ENCODE measurements at places on chromosomes 11 and 22.

- no peak for DNase-seq
These were observed 11.8 kb downstream of the PRDM11 start for GRCh38 chr11:45158210-45158731.

GRCh38 chr11:133823614-133824013, 21.7 kb downstream of the SPATA19 start:
- DNase-seq: no peak

DNA sequence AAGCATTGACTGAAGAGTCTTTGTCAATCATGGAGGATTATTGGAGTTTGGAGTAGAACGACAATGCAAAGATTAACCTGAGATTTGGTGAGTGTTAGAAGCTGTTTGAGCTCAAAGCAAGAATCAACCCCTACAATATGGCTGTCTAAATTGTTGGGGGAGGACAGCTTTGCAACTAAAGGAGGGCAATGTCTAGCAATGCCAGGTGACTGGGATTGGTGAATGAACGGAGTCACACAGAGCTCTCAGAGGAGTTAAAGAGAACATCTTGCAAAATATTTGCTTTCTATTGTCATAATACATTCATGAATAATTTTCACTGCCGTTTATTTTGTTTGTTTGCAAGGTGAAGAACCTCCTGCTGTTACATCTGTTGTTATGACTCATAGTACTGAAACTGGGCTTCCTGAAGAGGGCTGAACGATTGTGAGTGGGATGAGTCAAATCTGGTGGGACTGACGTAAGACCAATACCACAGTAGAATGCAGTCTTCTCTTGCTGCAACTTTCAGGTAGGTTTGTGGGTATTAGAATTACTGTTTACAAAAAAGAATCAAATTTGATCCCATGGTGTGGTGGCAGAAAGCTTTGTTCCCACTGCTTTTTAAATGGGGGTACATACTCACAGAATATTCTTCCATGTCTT, 281.9 kb downstream of the CADM1 start:
- DNase-seq: no peak

GRCh38 chr22:20809538-20810185, 35.7 kb downstream of the SERPIND1 start:
- DNase-seq: no peak

DNA sequence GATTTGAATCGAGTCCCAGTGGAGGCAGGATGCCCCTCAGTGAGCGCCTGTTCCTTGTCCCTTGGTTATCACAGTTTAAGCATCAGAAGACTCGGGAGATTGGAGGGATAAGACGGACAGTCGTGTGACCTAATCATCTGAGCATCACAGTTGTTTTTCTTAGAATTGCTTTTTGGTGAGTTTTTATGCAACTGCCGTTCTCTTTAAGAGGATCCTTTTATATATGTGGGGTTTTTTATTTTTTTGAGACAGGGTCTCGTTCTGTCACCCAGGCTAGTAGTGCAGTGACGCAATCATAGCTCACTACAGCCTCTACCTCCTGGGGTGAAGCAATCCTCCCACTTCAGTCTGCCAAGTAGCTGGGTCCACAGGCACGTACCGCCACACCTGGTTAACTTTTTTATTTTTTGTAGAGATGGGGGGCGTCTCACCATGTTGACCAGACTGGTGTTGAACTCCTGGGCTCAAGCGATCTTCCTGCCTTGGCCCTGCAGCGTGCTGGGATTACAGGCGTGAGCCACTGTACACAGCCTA, 16.5 kb downstream of the NUP50 start:
- no peak for DNase-seq

DNA sequence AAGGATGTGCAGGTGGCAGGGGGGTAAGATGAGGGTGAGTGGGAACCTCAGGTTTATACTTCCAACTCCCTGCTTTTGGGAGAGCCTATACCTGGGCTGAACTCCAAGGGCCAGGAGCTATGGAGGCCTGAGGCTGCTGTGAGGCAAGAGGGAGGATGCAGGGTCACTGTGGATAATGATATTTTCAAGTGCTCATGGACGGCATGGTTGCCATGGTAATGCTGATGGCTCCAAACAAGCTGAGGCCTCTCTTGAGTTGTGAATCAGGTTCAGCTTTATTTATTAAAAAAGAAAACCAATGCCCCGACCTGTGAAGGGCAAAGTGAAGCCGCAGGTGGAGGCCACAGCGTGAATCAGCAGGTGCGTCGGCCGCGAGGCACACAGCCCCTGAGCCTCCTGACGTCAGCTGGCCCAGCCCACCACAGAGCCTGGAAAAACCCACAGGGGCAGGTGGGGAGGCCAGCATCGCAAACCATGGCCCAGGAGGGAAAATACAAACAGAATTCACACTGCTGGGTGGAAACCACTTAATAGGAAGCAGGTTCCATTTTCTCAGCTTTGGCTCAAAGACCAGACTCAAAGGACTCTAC, 17.4 kb upstream of the CREB3L1 start:
- DNase-seq: no peak

DNA sequence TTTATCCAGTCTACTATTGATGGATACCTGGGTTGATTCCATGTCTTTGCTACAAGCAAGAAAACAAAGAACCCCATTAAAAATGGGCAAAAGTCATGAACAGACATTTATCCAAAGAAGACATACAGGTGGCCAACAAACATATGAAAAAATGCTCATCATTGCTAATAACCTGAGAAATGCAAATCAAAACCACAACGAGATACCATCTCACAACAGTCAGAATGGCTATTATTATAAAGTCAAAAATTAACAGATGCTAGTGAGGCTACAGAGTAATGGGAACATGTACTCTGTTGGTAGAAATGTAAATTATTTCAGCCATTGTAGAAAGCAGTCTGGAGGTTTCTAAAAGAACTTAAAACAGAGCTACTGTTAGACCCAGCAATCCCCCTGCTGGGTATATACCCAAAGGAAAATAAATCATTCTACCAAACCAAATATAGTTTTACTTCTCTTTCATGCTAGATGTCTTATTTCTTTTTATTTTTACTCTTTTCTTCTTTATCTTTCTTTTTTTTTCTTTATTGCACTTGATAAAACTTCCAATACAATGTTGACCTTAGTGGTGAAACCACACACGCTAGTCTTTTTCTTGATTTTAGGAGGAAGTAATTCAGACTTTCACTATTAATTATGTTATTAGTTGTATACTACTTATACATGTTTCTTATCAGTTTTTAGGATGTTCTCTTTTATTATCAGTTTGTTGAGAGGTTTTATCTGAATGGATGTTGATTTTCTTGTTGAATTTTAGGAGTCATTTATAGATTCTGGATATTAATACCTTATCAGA, 14.3 kb downstream of the TRIM22 start:
- DNase-seq: no peak

- DNase-seq: no peak
These were observed 3.1 kb downstream of the GSTP1 start for GRCh38 chr11:67586568-67587250.

DNA sequence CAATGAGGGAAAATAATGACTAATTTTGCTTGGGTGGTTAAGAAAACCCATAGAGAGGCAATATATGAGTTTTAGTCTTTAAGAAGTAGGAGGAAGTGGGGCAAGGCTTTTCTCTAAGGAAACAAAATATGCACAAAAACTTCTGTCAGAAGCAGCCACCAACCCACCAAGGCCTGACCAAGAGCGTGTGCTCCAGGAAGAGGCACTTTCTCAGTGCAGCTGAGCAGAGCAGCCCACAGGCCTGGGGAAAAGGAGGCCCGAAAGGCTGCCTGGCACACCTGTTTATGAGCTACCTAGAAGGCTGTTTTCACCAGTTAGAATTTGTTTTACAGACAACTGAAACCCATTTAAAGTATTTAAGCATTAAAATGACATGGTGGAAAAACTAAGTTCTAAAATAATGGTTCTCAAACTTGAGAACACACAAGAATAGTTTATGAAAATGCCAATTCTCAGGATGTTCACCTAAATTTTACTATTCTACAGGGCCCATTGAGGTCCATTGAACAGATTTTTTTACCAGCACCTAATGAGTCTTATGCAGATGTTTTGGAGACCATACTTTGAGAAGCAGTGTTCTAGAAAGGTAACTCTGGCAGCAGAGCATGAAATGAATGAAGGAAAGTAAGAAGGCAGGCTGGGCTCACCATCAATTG, 160.5 kb upstream of the DDI1 start:
- no peak for DNase-seq

- DNase-seq: no peak
These were observed 30.3 kb upstream of the WNT7B start for GRCh38 chr22:46007003-46007847.

- DNase-seq: no peak
These were observed 30.4 kb downstream of the CREB3L1 start for GRCh38 chr11:46307785-46308341.

DNA sequence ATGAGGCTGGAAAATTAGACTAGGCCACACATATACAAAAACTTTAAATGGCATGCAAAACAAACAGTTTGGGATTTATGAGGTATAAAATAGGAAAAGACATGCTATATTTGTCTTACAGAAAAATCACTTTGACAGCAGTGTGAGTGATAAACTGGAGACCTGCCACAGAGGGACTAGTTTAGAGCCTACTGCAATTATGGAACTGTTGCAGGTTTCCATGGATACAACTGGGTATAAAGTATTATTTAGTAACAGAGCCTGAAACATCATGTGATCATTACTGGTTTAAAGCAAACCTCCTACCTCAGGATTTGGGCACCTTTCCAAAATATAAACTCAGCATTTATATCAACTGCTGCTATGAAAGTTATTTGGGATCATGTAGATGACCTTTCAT, 1032.5 kb downstream of the DLG2 start:
- DNase-seq: no peak

GRCh38 chr22:36467946-36468345, 13.5 kb downstream of the TXN2 start:
- no peak for DNase-seq

DNA sequence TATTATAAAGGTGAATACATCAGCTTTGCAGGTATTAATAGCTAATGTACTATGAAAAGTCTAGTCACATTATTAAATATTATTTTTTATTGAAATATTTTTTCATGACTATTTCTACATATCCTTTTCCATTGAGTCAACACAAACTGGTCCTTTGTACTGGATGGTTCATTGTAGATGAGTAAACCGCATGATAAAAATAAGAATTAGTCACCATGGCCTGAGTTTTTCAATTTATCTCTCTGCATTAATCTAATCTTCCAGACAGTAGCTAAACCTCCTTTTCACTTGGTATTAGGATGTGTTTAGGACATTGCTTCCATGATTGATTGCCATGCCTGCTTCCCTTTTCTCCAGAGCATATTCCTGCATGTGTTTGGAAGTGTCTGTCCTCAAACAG, 439.4 kb upstream of the ARHGAP42 start:
- DNase-seq: no peak

DNA sequence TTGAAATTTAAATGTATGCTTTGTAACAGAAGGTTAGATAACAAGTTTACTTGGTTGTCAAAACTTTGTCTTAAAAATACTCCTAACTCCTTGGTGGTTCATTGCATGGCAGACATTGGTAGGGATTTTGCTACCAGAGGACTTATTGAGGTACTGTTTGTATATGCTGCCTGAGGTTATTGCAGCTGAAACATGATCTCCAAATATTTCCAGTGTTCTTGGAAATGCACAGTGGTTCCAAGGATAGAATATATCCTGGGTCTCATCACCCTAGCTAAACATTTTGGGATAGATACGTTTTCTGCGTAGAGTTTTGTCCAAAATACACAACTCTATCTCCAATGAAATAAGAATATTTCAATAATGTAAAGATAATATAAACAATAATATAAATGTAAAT, 109.2 kb downstream of the RAB38 start:
- no peak for DNase-seq

- no peak for DNase-seq
These were observed 74.1 kb downstream of the PRSS23 start for GRCh38 chr11:86874304-86875056.

GRCh38 chr11:28879869-28880268, 771.7 kb downstream of the METTL15 start:
- no peak for DNase-seq

GRCh38 chr11:92819830-92820229, 149.6 kb upstream of the MTNR1B start:
- DNase-seq: no peak

DNA sequence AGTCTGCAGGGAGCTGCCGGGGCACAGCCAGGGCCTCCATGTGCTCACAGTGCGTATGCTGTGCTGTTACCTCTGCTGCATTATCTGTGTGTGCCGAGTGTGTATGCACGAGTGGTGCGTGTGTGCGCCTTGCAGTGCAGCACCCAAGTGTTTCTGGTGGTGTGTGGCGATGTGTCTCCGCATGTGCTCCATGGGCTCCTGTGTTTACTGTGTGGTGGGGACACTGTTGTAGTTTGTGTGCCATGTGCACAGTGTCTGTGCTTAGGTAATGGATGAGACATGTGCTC, 31.4 kb downstream of the KCNC1 start:
- no peak for DNase-seq

- no peak for DNase-seq
These were observed 450 bp upstream of the BCL2L13 start for GRCh38 chr22:17638182-17638431.

DNA sequence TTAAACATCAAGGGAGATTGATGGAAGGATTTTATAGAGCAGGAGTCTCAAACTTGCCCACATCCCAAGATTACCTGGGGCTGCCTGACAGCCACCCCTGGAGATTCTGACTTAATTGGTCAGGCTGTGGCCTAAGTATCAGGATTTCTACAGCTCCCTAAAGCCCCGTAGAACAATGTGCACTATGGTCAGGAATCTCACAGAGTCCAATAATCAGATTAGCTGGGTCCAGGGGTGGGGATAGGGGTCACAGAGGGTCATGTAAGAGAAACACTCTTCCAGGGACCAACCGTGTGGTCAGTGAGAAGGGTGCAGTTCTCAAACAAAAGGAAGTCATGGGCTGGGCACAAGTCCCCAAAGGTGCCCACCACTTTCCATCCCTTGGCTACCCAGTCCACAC, 20.5 kb upstream of the FBLN1 start:
- no peak for DNase-seq

DNA sequence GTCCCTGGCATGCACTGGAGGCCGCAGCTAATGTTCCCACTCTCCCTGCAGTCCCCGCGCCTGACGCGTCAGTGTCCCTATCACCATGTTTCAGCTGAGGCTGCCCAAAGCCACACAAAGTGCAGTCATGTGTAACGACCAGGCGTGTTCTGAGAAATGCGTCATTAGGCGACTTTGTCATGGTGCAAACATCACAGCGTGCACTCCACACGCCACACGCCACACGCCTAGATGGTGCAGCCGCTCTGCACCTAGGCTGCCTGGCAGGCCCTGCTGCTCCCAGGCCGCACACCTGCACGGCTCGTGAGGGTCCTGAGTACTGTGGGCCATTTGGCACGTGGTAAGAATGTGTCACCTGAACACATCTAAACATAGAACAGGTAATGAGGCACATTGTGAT, 2.4 kb downstream of the CRELD2 start:
- DNase-seq: no peak

- DNase-seq: no peak
These were observed 5.6 kb downstream of the TEF start for GRCh38 chr22:41387341-41387740.

GRCh38 chr11:128735935-128736605, 42.2 kb downstream of the FLI1 start:
- no peak for DNase-seq

- DNase-seq: no peak
These were observed 14.0 kb downstream of the KCTD14 start for GRCh38 chr11:78009062-78009461.

- DNase-seq: no peak
These were observed 22.5 kb downstream of the ABTB2 start for GRCh38 chr11:34335331-34335730.

Measured in activated T-cell treated with anti-CD3 and anti-CD28 coated beads for 24 hours (primary cell).